ENCODE measurements at places on chromosomes 12 and 14.
A peak's percentile ranks its signal among the peaks of the same experiment; 100 is the strongest.

GRCh38 chr12:57005980-57006808, at the start of gene ZBTB39:
Gene ZBTB39, minus strand, starts transcription at chr12:57006546. Its CDS starts 1,629 bp downstream, at chr12:57004917.
- peak; percentile 70 for DNase-seq

- no peak for DNase-seq
Measured at GRCh38 chr12:69755302-69755701, 16.6 kb downstream of the RAB3IP start.

- DNase-seq, result no peak
Measured at GRCh38 chr14:45089813-45090212, 5.9 kb downstream of the PRPF39 start.

- DNase-seq, result no peak
Measured at GRCh38 chr12:42473130-42473529, 116.4 kb downstream of the PRICKLE1 start.

GRCh38 chr14:61752626-61753025, 9.6 kb upstream of the SNAPC1 start:
- no peak for DNase-seq

- no peak for DNase-seq
Measured at GRCh38 chr14:74853581-74853980, 22.4 kb downstream of the PROX2 start.

DNA sequence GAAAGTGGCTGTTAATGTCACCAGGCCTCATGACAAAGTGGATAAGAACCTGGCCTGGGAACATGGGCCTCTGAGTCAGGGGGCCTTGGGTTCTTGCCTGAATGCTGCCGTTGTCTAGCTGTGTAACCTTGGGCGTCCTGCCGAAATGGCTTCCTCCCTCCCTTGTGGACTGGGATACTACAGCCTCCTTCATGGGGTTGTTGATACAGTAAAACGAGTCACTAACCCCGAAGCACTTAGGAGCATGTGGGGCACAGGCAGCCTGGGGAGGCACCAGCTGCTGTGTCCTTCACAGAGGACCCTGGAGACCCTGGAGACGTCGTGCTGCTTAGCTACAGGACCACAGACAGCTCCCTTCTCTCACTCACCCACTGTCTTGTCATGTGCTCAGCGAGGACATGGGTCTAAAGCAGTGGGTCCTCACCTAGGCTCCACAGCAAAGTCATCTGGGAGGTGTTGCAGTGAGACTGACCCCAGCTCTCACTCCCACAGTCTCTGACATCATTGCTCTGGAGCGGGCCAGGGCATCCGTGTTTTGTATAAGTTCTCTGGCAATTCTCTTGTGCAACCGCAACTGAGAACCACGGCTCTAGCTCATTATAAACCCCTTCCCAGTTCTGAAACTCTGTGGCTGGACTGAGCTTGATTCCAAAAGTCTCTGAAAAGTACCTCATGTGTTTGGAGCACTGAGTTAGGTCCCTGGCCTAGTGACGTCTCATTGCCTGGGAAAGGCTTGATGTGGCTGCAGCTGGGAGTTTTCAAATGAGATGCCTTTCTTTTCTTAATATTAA, 42.1 kb downstream of the SERPINA3 start:
- no peak for DNase-seq

GRCh38 chr12:113241191-113242025, 20.1 kb downstream of the TPCN1 start:
- DNase-seq, result no peak

- no peak for DNase-seq
Measured at GRCh38 chr14:34794217-34794616, 79.8 kb upstream of the CFL2 start.

DNA sequence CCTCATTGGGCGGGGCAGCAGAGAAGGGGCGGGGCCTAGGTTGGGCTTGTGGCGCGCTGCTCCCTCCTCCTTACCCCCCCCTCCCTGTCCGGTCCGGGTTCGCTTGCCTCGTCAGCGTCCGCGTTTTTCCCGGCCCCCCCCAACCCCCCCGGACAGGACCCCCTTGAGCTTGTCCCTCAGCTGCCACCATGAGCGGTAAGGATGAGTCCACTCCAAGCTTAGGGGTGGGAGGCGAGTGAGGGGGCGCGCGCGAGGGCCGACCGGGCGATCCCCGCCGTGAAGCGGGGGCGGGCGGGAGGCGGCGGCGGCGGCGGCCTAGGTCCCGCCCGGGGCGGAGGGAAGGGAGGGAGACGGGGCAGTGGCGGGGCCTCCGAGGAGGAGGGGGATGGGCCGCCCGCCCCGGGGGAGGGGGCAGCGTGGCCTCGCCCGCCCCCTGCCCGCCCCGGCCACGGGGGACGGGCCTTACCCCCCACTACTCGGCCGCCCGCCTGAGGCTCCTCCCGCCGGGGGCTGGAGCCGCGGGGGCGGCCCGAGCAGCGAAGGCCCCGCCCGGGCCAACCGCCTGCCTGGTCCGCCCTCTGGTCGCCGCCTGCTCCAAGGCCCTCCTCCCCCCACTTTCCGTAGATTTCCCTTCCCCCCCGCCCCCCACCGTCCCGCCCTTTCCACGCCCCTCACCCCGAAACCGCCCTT, at the start of gene SP1:
TSS of gene SP1 (plus strand) at position 73 of the 690 bp plus-strand sequence. CDS start at position 189, 116 bp downstream.
- DNase-seq, result peak; percentile 98

DNA sequence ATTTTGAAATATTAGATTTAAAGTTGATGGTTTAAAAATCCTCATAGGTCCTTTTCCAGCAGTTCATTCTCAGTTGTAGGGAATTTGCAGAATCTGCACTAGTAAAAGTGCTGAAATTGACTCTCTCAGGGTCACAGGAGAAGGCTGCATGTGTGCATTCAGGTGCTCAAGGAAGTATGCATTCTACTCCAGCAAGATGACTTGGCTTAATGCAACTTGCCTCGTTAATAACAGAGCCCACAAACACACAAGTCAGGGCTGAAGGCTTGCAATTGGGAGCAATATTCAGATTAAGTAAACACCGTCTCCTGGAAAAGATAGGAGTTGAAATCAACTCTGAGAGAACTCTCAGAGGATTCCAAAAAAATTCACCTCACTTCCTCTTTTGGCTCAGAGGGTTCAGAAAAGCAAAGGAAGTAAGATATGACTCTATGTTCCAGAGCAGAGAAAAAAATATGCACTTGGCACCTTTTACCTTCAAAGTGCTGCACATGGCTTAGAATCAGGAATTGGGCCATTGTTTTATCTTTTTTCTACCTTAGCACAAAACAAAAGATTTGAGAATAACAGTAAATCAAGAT, 406.3 kb upstream of the DCN start:
- no peak for DNase-seq

DNA sequence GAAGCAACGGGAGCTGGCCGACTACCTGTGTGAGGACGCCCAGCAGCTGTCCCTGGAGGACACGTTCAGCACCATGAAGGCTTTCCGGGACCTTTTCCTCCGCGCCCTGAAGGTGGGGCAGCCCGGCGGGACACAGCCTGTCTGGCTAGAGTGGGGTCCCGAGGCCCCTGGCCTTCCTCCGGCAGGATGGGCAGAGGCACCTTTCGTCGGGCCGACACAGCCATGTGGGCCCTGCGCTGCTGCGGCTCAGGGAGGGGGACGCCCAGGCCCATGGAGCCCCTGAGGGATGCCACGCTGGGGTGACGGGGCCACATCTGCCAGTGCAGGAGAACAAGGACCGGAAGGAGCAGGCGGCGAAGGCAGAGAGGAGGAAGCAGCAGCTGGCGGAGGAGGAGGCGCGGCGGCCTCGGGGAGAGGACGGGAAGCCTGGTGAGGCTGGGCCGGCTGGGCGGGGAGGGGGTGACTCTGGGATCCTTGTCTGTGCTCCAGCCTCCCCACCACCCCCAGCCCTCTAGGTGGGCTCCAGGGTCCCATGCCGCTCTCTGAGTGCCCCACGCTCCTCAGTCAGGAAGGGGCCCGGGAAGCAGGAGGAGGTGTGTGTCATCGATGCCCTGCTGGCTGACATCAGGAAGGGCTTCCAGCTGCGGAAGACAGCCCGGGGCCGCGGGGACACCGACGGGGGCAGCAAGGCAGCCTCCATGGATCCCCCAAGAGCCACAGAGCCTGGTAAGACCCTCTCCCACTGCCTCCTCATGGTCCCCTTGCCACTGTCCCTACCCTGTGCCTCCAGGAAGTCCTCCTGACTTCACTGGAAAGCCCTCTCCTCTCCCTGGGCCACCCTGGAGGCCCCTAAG, 10.9 kb upstream of the ADSS1 start:
- no peak for DNase-seq

DNA sequence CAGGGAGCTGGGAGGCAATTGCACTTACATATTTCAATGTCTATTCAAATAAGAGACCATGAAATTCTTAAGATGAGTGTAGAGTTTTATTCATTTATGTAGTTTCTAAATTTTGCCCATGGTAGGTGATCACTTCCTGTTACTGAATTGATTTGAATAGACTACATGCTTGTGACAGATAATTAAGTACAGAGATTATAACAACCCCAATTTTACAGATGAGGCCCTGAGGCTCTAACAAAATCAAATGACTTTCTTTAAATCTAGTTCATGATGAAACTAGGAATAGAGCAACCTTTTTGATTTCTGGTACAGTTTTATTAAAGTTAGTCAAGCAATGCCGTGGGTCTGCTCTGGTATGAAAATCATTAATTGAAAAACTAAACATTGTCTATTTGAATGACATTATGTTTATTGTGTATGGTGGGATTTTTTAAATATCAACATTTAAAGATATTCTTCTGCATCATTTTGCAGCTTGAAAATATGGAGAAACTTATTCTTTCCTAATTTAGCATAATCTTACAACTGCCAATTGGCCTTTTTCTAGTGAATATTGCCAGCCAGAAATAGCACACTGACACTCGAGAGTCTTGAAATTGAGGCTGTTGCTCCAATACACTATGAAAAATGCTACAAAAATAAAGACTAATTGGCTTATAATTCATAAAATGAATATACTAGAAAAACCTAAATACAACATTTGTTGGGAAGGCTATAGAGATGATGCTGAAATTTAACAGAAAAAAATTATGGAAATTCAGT, 308.9 kb downstream of the SLC6A15 start:
- no peak for DNase-seq

GRCh38 chr12:122471324-122472226, 29.2 kb downstream of the ZCCHC8 start:
- no peak for DNase-seq

GRCh38 chr12:78229591-78230101, 399.0 kb downstream of the NAV3 start:
- no peak for DNase-seq

DNA sequence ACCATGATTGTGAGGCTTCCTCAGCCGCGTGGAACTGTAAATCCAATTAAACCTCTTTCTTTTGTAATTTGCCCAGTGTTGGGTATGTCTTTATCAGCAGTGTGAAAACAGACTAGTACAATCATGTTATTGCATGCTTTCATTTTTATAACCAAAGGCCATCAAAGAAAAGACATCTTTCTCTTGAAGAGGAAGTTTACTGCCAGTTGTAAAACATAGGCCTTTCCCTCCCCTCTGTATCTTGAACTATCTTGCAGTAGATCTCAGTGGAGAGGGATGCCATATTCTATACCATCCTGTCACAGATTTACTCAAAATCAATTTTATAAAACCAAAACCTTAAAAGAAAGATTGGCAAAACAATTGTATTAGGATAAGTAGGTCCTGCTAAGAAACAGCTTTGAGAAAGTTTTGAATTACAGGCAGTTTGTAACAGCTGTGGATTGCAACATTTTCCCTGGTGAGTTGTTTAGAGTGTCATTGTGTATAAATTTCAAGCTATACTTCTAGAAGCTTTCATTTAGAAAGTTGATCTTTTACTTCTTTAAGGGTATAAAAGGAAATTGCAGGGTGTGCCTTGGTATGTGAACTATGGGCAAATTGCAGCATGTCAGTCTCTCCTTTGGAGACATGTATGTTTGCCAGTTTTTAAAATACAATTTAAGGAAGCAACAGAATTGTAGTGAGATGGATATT, 128.0 kb downstream of the ATP23 start:
- no peak for DNase-seq

DNA sequence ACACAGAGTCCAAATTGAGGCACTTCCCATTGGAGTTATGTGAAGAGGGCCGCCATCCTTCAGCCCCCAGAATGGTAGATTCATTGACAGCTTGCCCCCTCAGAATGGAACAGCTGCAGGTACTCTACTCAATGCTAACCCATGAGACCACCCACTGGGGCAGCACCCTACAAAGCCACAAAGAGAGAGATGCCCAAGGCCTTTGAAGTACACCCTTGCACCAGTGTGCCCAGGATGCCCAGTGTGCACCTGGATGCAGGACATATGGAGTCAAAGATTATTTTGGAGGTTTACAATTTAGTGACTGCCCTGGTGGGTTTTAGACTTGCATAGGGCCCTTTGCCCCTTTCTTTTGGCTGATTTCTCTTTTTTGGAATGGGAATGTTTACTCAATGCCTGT, 933.9 kb downstream of the SLC16A7 start:
- DNase-seq, result no peak

DNA sequence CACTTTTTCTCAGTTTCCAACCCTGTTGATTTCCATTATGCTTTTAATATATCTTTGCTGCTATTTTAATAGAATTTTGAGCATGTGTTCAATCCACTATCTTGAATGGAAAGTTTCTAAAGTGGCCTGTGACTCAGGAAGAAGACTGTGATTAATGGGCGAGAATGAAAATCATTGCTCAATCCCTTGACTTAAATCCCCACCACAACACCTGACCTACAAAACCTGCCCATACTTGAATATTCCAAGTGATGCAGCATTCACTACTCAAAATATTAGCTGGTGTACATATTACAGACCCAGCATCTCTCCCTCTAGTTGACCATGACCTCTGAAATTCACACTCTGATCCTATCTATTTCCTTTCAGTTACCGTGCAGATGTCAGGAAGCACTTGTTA, 1.3 kb upstream of the OAS3 start:
- DNase-seq, result no peak

- DNase-seq, result no peak
Measured at GRCh38 chr12:101866615-101867373, 10.6 kb upstream of the DRAM1 start.

DNA sequence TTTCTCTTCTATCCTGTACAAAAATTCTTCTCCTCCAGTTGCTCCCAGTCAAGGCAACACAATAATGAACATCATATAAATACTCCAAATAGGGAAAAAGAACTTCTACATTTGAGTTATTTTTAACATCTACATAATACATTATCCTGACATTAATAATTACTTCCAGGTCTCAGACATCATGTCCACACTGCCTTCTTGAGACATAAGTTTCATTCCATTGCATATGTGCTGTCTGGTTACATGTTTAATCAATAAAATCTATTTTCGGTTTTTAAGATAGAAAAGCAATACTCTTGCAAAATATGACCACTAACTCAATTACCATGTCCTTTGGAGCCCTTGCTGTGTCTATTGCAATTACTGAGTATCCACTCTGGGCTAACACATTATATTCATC, 881.9 kb downstream of the GALC start:
- DNase-seq, result no peak
